ENCODE measurements at places on chromosomes 2 and 18. TPM values are rescaled to one million over a fixed set of nuclear protein-coding genes. Genes with fewer than 3 reads are reported as not detected.

LCT gene
- 0.06 TPM for polyA plus RNA-seq

DNA sequence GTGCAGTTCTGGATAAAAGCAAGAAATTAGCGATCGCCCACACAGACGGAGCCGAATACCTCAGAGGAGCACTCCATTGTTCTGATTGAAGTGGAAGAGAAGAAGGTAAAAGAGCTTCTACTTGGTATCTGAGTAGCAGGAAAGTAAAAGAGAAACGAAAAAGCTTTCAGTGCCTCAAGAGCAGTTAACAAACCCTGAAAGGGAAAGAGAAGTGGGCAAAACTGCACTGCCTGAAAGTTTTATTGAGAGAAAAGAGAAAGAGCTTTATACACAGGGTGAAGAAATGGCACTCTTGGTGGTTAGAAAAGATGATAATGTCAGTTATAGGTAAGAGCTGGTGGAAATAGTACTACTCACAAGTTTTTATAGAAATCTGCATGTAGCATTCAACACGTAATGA is 192.8 kb downstream of the CDCA7 start:
- DNase-seq = no peak

- no peak for DNase-seq
Measured at GRCh38 chr18:61719671-61720070, 173.1 kb downstream of the RNF152 start.

DNA sequence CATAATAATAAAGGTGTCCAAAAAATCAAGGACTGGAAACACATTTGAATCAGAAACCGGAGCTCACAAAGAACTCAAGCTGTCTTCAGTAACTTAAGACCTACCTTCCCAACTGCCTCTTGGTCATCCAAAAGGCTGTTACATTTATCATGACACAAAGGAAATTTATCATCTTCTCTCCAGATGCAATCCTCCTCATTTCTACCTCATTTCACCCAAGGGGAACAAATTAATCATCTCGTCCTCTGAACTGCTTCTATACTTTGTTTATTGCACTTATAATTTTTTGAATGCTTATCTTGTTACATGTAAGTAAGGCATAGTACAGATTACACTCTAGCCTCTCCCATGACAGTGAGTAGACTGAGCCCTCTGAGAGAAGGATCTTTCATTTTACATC is 105.1 kb upstream of the RGPD4 start:
- DNase-seq = no peak

Measured in spinal cord (tissue), 10 donors.